Stimulated activated CD4-positive, alpha-beta T cell treated with anti-CD3 and anti-CD28 coated beads, Interleukin-15, amount 100 ng/mL, for 1 hour (primary cell): ENCODE measurements at places on chromosomes 13 and 19.
A peak's percentile ranks its signal among the peaks of the same experiment; 100 is the strongest.

- DNase-seq: no peak
Observed at GRCh38 chr13:29081036-29081435, 260.9 kb downstream of the MTUS2 start.

DNA sequence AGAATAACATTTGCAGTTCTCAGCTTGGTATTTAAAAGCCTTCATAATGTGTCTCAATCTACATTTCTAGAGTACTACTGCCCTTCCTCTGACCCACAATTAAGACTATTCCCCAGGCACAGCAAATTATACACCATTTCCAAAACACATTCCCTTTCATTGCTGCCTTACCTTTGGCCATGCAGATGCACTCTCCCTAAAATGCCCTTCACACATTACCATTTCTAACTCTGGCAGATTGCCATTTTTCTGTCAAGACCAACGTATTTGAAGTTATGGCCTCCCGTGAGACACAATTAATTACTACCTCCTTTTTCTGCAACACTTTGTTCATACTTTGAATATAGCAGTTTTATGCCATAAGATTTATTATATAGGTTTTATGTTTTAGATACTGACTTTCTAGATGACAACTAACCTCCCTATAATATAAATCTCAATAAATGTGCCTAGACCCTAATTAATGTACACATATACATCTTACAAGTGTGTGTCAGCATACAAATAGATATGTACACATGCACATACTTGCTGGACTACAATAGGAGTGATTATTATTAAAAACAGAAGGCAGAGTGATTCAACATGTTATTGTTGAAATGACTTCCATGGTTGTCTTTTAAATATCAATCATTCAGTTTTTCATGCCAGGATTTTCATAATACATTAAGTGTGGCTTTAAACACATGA lies 2902.5 kb downstream of the PCDH9 start:
- no peak for DNase-seq

DNA sequence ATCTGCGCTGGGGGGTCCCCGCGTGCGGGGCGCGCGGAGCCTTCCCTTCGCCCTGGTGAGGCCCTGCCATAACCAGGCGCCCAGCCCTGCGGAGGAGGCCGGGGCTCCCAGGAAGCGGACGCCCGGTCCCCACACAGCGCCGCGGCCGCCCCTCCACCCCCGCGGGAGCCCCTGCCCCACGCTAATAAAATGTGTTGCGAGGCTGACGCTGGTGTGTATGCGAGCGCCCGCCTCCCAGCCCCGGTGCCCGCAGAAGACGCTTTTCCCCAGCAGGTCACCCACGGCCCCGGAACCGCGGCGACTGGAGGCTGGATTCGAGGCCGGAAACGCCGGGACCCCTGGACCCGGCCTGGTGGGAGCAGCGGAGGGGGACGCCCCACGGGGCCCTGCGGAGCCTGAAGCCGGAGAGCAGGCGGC lies 12.1 kb upstream of the CDC34 start:
- no peak for DNase-seq

DNA sequence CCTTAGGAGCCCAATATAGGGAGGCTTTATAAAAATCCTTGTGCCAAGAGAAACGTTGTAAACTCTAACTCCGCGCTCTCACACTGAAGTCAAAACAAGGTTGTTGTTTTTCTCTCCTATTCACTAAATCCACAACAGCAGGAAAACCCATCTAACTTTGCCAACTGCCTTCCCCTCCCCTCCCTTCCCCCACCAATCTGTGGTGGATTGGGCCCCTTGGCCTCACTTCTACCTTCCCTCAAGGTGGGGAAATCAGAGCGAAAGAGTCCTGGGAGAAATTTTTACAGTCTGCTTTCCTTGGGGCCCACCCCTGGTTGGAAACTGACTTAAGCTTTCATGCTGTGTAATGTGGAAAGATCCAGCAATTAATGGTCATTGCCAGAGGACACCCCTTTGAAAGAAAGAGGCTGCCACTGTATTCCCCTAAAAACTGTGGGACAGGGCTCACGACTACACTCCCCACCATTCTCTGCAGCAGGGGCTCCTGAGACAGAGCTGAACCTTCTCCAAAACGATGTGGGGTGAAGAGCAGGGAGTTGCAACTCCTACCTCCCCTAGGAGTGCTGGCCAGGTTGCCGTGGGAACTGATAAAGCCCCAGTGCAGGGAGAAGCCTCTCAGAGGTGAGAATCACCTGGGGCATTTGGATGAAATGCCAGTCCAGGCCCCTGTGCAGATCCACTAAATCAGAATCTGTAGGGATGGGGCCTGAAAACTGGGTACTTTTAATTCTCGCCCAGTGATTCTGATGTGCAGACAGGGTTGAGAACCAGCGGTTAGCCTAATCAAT lies 1.1 kb downstream of the DHRS12 start:
- DNase-seq: no peak

DNA sequence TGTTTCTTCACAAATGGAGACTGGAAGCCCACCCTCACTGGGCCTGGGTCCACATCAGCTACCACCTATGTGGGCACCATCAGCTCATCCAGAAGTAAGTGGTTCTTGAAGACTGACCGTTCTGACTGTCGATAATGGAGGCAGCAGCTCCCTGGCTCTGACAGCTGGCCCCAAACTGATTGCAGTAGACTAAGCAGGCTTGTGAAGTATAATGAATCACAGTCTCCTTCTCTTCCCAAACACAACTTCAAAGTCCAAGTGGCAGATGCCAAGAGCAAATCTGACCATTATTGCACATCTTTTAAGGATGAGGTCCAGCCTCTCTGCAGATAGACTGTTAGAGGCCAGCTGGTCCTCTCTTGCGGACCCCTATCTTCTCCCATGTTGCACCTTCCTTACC lies 574.4 kb upstream of the KLF12 start:
- DNase-seq: no peak

GRCh38 chr13:37138169-37138568 lies 32.7 kb upstream of the CSNK1A1L start:
- no peak for DNase-seq

DNA sequence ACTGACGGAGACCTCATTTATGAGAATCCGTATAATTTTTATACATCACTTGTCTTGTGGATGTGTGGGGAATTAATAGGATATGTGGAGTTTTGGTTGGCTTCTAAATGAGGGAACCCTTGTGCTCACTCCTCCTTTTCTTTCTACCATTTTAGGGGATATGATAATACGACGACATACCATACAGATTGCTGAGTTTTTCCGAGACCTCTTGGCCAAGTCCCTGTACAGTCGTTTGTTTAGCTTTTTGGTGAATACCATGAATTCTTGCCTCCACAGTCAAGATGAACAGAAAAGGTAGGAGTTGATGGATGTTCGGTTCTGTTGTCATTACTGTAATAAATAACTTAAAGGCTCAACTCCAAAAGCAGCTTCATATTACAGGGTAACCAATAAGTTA lies 335.2 kb downstream of the MYO16 start:
- DNase-seq: no peak

DNA sequence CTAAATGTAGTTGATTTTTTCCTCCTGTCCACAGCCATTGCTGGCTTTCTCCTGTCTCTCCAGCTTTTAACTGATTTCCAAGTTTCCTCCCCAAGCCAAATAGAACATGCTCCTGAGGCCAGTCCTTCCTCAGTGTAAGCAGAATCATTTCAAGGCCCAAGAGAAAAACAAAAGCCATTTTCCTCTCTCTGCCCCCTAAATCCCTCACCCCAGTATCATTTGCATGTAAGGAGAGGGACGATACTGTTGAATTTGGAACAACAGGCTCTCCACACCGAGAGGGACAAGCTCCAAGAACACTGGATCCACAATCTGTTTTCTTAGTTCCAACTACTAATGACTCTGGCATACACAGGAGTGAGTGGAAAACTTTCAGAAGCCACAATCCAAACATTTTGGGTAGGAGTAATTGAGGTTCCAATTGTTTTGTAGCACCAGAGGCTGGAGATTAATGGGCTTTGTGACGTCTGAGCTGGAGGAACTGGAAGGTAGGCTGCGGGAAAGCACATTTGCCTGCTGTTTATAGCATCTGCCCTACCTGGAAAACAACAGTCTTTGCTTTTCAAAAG lies 156.8 kb downstream of the FLT1 start:
- no peak for DNase-seq

- DNase-seq: no peak
Observed at GRCh38 chr19:47531640-47532387, 17.0 kb upstream of the NAPA start.

GRCh38 chr19:46460981-46461380 lies 10.4 kb downstream of the PNMA8A start:
- DNase-seq: no peak

GRCh38 chr19:10230861-10231611 lies at the start of gene S1PR2:
TSS of gene S1PR2 (minus strand) at chr19:10231331. CDS start at chr19:10224905, 6,426 bp downstream.
- DNase-seq: peak; percentile 58

- no peak for DNase-seq
Observed at GRCh38 chr19:30233375-30233774, 138.8 kb upstream of the ZNF536 start.

DNA sequence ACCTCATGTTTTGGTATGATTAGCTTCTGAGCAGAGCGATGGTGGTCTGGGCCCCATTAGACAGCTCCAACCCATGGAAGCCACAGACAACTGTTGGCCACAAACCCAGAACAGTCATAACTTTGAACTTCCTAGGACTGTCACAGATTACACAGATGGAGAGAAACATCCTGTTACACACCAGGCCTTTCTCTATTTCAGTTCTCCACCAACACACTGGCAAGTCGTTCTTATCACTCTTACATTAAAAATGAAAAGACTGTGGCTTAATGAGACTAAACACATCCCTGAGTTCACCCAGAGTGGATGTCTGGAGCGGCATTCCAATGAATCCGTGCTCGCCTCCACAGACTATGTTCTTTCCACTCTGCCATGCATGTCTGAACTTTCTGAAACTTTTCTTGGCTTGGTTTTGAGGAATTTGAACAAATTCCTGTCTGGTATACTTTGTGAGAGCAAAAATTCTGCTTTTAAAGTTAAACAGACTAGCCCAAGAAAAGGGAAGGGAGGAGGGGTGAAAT lies 109.1 kb downstream of the NALCN start:
- DNase-seq: no peak

DNA sequence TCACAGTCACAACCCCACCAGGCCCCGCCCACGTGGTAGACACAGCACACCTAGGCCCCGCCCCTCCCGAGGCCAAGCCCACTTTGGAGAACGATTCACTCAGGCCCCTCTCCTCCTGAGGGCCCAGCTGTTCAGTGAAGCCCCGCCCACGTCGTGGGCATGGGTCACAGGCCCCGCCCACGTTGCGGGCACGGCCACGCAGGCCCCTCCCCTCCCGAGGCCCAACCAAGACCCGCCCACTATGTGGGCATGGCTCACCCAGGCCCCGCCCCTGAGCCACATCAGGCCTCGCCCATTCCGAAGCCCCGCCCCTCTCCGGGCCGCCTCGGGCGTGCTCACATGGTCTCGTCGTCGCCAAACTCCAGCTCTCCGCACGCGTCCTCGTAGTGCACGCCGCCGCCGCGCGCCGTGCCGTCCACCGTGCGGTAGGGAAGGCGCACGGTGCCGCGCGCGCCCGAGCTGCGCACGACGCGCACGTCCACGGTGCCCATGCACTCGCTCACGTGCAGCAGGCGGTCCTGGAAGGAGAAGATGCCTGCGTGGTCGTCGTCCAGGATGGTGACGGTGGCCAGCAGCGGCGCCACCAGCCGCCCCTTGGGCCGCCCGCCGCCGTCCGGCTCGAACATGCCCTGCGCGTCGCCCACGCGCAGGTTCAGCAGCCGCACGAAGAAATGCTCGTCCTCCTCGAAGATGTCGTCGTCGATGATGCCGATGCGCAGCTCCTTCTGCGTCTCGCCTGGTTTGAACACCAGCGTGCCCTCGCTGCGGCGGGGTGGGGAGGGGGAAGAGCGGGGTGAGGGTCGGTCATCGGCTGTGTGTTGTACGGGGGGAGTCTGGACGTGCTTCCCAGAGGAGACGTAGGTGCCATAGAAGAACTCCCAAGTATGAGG lies 24.0 kb downstream of the SLC8A2 start:
- DNase-seq: peak; percentile 44

- no peak for DNase-seq
Observed at GRCh38 chr19:35437406-35437951, 10.6 kb upstream of the FFAR2 start.

- DNase-seq: no peak
Observed at GRCh38 chr13:24131749-24132148, 28.8 kb upstream of the SPATA13 start.

DNA sequence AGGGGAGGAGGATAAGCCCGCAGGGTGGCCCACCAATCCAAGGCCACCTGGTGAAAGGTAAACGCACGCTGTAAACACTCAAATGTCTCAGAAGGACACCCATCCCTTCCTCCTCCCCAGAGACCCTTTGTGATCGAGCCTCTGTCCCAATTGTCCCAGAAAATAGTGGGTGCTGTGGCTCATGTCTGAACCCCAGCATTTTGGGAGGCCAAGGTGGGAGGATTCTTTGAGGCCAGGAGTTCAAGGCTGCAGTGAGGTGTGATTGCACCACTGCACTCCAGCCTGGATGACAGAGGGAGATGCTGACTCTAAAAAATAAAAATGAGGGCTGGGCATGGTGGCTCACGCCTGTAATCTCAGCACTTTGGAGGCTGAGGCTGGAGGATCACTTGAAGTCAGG lies 3.1 kb upstream of the ABHD17A start:
- DNase-seq: no peak

GRCh38 chr13:28204690-28205443 lies 66.5 kb downstream of the PAN3 start:
- DNase-seq: no peak

DNA sequence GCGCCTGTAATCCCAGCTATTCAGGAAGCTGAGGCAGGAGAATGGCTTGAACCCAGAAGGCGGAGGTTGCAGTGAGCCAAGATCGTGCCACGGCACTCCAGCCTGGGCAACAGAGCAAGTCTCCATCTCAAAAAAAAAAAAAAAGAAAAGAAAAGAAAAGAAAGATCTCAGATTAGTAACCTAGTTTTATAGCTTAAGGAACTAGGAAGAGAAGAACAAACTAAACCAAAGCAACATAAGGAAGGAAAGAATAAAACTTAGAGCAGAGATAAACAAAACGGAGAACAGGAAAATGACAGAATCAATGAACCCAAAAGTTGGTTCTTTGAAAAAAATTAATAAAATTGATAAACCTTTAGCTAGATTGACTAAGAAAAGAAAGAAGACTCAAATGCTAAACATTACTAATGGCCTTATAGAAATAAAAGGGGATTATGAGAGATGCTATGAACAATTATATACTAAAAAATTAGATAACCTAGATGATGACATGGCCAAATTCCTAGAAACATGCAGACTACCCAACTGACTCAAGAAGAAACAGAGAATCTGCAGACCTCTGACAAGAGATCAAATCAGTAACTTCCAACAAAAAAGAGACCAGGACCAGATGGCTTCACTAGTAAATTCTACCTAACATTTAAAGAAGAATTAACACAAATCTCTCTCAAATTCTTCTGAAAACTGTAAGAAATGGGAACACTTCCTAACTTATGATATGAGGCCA lies 68.2 kb downstream of the CDADC1 start:
- no peak for DNase-seq
